ENCODE measurements at places on chromosomes 2 and 18.

DNA sequence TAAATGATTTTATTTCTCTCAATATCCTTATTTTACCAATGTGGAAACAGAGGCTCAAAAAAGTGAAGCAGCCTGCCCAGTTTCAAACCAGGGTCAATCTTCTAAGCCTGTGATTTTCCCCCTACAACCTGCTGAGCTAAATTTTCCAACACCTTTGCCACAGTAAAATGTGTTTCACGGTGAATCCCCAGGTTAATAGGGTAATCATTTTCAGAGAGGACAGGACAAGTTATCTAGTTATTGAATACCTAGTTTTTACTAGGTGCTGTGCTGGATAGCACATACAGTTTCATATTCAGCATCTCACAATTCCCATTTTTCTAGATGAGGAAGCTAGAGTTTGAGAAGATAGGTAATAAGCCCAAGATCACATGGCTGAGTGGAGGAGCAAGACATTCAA, 236.6 kb downstream of the PTH2R start:
- DNase-seq = no peak

GRCh38 chr2:105691947-105692390, 52.7 kb upstream of the NCK2 start:
- no peak for DNase-seq

DNA sequence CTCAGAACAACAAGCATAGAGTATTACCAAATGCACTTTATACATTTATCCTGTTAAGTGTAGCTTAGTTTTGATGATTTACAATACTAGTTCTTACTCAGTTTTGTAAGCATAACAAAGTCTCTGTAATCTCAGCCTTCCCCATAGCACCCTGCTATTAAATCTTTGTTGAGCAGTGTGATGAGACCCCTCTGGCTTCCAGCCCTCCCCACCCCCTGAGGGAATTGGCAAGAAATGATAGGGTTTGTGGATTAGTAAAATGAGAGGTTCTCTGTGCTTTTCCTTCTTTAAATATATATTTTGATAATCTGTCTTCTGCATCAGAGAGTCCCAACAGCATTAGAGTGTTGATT, 37.2 kb downstream of the ZNF521 start:
- DNase-seq = no peak

DNA sequence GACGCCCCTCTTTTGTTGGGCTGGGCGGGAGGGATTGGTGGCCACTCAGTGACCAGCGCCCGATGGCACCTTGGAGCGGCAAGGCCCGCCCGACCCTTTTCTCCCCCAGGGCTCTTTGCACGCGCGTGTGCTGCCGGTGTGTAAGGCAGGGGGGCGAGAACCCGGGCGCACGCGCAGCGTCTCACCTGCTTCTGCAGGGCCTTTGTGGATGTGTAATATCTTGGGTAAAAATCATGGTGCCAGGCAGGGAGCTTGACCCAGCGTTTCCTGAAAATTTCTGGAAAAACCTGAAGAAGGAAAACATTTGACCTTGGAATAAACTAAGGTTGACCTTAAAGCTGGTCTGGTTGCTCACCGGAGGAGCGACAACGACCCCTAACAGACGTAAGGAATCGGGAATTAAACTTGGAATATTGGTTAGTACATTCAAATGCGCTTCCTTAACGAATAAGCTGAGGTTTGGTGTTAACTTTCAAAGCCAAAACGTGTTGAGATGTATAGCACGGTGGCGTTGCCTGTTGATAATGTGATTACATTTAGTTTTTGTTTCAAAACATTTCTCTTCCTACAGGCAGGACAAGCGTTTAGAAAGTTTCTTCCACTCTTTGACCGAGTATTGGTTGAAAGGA, 438 bp downstream of the HSPE1 start:
- DNase-seq = no peak

DNA sequence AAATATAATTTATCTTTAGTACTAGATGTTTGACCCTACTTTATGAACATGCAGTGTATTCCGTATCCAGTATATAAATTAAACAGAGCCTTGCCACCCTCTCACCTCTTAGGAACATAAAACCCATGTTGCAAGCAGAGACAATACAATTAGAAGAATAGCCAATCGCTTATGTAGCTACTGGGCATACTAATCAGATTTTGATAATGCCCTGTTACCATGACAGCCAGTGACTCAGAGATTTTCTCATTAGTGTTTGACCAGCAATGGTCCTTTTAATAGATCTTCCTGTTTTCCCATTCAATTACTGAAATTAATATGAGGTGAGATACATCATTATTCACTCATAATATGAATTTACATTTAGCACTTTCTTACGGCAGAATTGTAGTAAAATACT, 547.3 kb upstream of the VWC2L start:
- DNase-seq = no peak

- DNase-seq = no peak
Observed at GRCh38 chr18:54662986-54663385, 71.9 kb downstream of the DYNAP start.

DNA sequence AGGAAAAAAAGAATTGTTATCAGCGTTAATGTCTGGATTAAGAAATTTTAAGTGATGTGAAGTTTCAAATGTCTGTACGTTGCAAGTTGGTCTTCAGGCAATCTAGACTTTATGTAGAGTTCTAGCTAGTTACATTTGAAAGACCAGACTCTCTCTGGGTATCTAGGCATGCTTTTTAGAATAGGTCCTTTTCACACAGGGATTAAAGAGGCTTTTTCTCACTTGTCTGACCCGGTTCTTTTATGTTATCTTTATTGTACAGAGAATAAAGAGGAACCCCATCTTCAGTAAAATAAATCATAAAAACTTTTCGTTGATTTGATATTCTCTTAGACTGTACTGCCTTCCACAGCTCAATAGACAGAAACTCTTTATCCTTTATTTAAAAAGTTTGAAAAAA, 8.5 kb upstream of the EML6 start:
- DNase-seq = no peak

DNA sequence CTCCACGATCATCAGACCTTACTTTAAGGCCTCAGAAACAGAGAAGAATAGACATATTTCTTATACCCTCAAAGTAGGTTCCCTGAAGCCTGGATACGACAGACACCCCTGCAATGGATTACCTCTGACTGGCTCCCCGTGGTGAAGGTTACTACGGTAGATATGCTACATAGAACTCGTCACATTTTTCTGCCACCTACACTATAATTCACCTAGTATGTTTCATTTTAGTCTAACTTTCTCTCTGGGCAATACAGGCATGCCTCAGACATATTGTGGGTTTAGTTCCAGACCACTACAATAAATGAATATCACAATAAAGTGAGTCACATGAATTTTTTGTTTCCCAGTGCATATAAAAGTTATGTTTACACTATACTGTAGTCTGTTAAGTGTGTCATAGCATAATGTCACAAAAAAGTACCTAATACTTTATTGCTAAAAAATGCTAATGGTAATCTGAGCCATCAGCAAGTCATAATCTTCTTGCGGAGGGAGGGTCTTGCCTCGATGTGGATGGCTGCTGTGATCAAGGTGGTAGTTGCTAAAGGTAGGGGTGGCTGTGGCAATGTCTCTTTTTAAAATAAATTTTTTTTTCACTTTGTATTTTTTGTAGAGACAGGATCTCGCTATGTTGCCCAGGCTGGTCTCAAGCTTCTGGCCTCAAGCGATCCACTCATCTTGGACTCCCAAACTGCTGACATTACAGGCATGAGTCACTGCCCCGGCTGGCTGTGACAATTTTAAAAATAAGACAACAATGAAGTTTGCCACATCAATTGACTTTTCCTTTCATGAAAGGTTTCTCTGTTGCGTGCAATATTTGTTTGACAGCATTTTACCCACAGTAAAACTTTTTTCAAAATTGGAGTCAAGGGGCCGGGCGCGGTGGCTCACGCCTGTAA, 64.6 kb downstream of the TGIF1 start:
- DNase-seq = no peak

GRCh38 chr18:59279722-59280121, 6.5 kb upstream of the RAX start:
- no peak for DNase-seq

- DNase-seq = no peak
Observed at GRCh38 chr2:98161186-98161585, 74.2 kb downstream of the VWA3B start.

GRCh38 chr2:27832396-27832795, 57.8 kb downstream of the RBKS start:
- DNase-seq = no peak

DNA sequence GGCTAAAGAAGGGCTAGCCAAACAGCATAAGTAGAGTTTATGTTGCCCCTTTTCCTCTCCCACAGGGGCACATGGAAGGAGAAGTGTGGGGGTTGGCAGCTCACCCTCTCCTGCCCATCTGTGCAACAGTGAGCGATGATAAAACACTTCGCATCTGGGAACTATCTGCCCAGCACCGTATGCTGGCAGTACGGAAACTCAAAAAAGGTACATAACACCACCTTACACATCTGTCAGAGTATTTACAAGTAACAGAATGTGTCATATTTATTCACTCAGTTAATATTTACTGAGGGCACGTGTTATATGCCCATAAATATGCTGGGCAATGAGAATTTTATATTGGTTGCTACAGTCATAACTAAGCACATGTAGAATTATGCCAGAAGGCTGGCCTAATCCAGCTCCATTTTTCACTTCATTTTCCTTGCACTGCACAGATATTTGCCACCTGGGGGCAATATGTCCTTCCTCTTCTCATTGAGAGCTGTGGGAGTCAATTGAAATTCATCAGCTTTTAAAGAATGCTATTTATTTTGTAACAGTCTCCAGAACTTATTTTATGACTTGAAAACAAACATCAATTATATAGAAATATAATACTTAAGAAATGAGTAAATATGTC, 150.6 kb downstream of the RTN4 start:
- no peak for DNase-seq

DNA sequence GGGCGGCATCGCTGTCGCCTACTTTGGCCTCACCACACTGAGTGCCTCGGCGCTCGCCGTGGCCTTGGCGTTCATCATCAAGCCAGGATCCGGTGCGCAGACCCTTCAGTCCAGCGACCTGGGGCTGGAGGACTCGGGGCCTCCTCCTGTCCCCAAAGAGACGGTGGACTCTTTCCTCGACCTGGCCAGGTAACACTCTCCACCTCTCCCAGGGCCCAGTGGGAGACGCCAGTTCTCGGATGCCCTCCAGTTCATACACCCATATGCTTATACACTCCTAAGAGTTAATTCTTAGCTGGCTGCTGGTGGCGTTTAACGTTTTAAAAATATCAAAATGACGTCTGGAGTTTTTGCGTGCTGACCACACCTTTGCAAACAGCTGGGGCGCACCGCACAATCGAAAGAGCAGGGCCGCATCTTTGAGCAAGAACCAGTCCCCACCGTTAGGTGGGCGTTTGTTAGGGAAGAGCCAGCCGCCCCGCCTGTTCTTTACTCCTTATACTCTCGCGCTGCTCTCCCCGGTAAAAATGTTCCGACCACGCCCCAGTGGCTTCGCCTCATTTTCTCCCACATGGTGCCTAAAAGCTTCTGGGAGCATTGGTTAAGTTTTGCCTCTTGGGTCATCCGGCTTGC, 899 bp downstream of the SLC1A4 start:
- DNase-seq = no peak

DNA sequence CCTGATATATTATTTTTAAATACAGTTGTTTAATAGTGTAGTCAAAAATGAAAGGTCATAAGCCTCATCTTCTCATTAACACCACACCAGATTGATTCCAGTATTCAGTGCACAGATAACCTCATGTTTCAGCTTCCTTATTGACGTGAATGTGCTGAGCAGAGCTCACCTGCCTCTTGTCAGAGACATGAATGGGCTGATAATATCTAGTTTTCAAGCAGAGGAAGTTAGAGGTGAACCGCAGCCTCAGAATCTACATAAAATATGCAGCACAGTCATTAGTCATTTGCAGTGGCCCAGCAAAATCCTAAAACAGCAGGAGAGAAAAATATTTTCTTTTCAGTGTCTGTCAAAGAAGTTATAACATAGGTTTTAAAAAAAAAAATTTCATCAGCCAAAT, 216.2 kb downstream of the GBX2 start:
- no peak for DNase-seq

DNA sequence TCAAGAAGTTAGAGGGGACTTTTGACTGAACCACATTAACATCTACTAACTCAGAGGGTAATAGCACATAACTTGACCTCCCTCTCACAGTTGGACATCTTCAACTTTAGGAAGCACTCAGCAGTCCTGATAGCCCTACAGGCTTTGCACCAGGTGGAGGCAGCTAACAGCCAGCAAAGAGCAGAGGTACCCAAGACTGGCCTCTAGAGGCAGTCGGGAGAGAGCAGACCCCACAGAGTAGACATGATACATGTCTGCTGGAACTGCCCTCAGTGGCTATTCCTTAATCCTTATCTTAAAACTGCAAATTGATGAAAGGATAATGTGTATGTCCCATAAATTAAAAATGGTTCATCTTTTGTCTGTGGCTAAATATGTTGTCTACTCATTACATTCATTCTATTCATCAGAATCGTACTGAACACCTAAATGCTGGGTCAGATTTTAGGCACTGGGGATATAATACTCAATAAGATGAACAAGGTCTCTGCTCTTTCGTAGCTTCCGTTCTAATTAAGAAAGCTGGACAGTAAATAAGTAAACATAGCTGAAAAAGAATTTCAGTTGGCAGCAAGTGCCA, 49.8 kb downstream of the CAB39 start:
- no peak for DNase-seq

GRCh38 chr2:109677835-109678580, 63.8 kb downstream of the SOWAHC start:
- no peak for DNase-seq

GRCh38 chr2:152335726-152336118, 748 bp downstream of the FMNL2 start:
- DNase-seq = no peak

DNA sequence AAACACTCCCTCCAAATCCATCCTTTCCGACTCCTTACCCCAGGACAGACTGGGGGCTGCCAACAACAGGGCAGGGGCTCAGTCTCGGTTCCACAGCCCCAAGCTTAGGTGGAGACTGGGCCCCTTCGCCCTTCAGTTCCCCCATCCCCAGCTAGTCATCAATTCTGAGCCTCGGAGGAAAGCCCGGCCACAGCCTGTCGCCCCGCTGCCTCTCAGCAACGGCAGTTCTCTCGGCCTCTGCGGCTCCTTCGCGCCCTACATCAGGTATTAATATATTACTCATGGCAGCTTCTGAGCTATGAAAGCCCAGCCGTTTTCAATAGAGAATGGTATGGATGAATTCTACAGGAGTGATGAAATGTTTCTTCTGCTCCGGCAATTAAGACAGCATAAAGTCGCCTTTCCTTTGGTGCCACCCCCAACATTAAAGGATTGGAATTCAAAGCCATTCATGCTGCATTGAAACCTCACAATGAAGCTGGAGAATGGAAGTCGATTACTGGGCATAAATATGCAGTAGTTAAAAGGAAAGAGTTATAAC, 2.8 kb downstream of the HDAC4 start:
- DNase-seq = no peak

GRCh38 chr2:203070701-203071100, 56.0 kb downstream of the NBEAL1 start:
- no peak for DNase-seq
